NCI-H69 (cell line): ENCODE measurements at places on chromosomes 5 and 9.

GRCh38 chr9:32596936-32597335 is 24.0 kb upstream of the NDUFB6 start:
- DNase-seq, result no peak

- peak; percentile 91 for DNase-seq
Observed at GRCh38 chr5:139137697-139138096, 60.5 kb downstream of the SIL1 start.

- peak; percentile 80 for DNase-seq
Observed at GRCh38 chr5:26889815-26890214, 148.6 kb downstream of the CDH9 start.

DNA sequence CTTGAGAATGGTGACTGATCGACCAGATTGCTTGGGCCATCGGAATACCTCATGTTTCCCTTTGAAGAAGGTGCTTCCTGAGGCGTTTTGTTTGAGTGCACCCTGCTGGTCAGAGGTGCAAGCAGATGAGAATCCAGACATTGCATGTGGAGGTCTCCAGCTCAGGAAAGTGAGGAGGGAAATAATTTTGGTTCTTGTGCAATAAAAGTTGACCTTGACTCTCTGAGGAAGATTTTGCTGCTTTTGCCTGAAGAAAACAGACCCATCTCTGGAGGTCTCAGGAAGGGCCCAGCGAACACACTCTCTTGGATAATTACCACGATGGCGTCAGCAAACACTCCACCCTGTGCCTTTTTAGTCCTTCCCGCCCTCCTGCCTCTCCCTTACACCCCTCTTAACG is 69.7 kb downstream of the GRAMD2B start:
- DNase-seq, result peak; percentile 73

DNA sequence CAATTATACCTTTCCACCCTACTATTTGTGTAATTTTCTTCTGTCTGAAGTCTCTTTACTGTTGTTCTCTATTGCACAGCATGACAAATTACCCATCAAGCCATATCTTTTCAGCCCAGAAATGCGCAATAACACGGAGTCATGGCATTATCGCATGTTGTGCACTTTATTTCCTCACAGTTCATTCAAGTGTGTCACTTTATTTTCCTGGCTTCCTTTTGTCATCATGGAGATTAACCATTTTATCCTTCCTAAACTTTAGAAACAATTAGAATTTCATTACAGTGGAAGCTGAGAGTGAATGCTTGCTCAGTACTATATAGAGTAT is 41.3 kb upstream of the MEF2C start:
- no peak for DNase-seq

DNA sequence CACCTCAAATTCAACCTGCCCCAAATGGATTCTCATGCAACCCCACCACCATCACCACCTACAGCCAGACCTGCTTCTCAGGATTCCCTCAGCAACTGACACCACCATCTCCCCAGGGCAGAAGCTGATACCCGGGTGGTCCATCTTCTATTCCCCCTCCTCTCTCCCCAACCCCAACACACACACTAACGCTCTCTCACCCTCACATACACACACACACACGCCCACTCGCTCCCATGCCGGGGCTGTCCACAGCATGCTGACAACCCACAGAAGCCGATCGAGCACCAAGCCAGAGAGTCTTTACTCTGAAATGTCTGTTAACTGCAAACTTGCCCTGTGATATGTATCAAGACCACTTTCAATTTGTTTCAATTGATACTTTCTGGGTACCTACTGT is 28.4 kb downstream of the B4GALT1 start:
- DNase-seq, result no peak

DNA sequence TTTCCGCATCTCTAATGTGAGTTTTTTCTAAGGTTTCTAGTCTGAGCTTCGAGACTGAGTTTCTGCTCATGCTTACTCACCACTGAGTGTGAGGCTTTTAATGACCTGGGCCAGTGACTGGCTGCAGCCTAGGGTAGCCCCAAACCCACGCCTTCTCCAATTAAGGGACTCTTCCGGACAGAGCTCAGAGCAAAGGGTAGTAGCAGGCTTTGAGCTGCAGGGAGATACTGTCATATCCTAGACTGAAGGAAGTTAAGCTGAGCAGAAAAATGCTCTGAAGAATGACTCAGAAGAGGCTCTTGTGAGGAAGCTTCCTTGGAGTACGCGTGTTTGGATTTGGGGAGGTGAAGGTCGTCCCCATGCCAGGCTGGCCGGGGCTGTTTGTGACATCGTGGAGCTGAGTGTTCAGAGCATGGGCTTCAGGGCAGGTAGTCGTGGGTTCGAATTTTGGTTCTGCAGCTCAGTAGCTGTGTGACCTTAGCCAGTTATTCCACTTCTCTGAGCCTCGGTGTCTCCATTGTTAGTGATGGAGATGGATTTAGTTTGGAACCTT is 3.5 kb downstream of the USP20 start:
- DNase-seq, result no peak

- peak; percentile 28 for DNase-seq
Observed at GRCh38 chr9:77488439-77489126, 159.5 kb downstream of the GNA14 start.

GRCh38 chr5:172444626-172445365 is 9.5 kb downstream of the SH3PXD2B start:
- no peak for DNase-seq

DNA sequence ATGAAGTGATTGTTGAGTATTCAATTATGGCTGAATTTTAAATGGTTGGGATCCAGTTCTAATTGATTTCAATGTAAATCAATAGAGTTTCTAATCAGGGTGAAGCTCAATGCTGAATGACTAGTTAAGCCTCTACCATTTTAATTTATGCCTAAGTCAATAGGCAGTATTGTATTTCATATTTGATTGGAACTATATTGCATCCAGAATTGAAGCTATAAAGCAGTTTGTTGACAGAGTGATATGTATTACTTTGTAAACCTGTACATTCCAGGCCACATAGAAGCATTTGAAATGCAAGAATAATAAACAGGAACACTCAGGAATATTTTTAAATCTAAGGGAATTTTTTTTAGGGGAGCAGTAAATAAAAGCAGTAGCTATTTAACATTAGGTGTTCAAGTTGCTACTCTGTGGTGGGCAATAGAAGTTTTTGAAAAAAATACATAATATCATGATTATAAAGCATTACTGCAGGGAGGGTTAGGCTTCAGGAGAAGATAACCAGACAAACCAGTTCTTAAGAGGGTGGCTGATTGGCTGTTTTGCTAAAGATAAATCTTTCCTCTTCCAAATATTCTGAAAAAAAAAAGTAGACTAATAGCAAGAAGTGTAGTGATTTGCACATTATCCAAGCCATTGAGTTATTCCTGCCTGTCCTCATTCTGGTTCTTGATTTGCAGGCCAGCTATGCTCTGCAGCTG is 492.0 kb upstream of the MEF2C start:
- peak; percentile 82 for DNase-seq

- no peak for DNase-seq
Observed at GRCh38 chr9:116873937-116874914, 187.1 kb downstream of the TRIM32 start.

DNA sequence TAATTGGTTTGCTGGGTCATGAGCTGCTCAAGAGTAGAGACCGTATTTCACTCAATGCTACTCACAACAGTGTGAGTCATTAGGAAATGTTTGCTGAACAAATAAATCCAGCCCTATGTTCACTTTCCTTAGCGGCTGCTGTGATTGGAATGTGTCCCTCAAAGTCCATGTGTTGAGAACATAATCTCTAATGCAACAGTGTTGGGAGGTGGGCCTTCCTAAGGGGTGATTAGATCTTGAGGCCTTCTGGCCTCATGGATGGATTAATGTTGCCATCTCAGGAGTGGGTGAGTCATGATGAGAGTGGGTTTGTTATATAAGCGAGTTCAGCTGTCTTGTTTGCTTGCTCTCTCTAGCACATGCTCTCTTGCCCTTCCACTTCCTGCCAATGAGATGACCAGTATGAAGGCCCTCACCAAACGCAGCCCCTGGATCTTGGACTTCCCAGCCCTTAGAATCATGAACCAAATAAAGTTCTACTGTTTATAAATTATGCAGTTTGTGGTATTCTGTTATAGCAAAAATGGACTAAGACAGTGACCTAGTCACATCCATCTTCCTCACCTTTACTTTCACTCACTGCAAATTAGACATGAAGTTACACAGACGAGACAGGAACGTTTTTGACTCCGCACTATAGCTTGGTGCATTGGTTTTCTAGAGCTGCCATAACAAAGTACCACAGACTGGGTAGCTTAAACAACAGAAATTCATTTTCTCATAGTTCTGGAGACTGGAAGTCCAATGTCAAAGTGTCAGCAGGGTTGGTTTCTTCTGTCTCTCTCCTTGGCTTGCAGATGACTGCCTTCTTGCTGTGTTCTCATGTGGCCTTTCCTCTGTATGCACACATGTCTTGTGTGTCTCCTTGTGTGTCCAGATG is 50.9 kb upstream of the FAM169A start:
- DNase-seq, result peak; percentile 74

DNA sequence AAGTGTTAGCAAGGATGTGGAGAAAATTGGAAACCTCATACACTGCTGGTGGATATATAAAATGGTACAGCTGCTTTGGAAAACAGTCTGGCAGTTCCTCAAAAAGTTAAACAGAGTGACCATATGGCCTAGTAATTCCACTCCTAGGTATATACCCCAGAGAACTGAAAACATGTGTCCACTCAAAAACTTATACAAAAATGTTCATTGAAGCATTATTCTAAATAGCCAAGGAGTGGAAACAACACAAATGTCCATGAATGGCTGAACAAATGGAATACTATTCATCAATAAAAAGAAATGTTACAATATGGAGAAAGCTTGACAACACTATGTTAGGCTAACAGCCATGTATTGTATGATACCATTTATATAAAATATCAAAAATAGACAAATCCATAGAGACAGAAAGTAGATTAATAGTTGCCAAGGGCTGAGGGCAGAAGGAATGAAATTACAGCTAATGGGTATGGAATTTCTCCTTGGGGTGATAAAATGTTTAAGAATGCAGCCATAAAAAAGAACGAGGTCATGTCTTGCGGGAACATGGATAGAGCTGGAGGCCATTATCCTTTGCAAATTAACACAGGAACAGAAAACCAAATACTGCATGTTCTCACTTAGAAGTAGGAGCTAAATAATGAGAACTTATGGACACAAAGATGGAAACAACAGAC is 33.6 kb upstream of the FBP1 start:
- DNase-seq, result no peak

DNA sequence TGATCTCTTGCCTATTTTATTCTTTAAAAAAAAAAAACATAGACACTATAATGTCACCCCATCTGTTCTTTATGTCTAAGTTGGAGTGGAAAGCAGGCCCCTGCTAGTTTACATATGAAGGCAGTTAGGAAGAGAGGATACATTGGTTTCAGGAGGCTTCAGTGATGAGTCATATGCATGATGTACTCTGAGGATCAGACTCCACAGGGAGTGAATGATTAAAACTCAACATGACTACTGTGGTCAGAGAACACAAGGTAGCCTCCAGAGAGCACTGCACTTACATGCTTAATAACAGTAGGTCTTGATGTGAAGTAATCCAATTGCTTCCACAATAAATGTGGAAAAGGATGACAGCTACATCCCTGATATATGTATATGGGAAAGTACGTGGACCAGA is 22.7 kb upstream of the FSTL4 start:
- DNase-seq, result peak; percentile 73

- peak; percentile 45 for DNase-seq
Observed at GRCh38 chr5:107457138-107457537, 213.6 kb downstream of the EFNA5 start.

GRCh38 chr5:148011398-148012137 is 52.2 kb upstream of the SPINK5 start:
- peak; percentile 25 for DNase-seq

GRCh38 chr5:98585661-98586310 is 187.7 kb upstream of the RGMB start:
- no peak for DNase-seq

DNA sequence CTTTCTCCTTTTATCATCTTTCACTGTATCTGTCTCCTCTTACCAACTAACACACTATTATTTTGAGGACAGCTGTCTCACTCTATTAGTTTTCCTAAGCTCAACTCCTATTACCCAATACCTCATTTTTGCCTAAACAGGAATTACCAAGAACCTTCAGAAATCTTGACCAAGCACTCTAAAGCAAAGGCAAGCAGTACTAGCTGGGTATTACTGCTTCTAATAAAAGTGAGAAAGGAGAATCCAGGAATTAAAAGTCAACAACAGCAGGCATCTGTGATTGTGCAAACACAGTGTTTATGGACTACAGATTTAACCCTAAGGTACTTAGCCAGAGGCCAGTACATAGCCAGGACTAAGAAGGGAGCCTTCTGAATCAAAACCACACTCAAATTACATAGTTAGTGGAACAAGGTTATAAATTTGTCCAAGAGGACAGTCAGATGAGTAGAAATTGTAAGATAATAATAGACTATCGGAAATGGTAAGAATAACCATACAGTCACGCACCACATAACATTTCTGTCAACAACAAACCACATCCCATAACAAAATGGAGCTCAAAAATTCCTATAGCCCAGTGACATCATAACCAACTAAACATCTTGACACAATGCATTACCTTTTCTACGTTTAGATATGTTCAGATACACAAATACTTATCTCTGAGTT is 8.3 kb downstream of the RFX3 start:
- DNase-seq, result peak; percentile 78
